Cortex of kidney (tissue), 1 donor: ENCODE measurements at places on chromosomes 4 and X.

DNA sequence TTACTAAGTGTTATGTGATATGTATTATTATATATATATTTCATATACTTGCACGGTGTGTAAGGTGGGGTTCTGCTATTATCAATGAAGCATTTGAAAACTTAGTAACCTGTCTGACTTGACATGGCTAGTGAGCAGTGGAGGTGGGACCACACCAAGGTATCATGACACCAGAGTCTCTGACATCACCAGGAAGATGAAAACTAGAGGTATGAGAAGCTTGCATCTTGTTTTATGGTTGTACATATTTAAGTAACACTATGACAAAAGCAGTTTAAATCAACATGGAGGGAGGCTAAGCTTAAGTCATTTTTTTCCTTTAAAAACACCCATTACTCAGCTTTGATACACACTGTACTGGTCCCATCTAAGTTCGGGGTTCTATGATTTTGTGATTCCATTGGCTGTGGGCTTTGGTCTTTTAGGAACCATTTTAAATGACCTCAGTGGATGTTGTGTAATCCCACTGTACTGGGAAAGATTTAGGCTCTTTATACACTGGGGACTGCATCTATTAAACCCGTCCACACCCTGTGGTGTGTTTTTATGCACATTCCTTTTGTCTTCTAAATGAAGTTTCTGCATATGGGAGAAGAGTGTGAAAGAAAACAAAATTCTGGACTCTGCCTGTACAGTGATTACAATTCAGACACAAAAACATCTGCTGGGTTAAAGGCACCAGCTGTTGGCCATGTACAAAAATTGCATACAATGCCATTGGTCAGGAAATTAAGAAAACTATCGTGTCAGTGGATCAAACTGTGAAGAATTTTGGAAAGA, 570.6 kb downstream of the SPRY1 start:
- no peak for DNase-seq

DNA sequence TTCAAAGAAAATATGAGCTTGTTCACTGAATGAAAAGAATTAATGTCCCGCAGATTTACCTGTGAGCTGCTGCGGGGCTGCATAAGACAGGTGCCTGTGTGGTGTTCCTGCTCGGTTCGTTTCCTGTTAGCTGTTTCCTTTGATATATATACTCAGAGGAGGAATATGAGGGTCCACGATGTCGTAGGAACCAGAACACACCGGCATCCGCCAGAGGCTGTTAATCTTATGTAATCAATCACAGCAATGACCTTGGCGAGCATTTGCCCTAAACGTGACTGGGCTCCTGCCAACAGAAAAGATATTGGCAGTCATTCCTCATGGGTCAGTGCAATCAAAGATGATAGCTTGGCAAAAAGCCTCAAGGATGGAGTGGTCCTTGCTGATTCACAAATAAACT, 260.1 kb downstream of the EVC2 start:
- DNase-seq: no peak

DNA sequence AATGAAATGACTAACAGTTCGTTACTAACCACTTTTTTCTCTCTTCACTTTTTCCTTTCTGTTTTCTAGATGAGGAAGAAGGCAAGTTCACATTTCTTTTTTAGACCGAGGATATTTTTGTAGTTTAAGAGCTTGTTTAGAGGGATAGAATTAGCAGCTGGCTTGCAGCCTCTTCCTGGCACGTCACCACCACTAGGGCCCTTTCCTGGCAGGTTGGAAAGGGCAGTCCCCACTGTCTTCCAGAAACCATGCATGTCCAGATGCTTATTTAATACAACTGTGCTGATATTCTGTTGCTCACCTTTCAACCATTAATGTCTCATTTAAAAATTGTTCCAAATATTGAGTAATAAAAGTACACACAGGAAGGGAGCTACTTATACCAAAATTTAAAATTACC, 209.5 kb upstream of the PACRGL start:
- DNase-seq: no peak

- DNase-seq: no peak
These were observed 330.1 kb upstream of the RPS6KA3 start for GRCh38 chrX:20596856-20597255.

DNA sequence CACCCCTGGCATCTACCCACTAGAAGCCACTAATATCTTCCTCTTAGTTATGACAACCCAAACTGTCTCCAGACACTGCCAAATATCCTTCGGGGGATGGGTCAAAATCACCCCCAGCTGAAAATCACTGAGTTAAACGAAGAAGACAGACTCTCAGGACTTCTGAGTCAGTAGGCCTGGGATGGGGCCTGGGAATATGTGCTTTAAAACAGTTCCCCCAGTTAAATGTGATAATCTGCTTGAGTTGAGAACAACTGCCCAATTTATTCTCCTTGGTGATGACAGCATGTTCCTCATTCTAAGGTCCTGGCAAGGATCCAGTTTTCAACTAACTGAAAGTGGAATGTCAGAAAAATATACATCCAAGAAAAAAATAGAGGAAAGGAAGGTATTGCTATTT, 52.4 kb downstream of the CBLL2 start:
- no peak for DNase-seq

DNA sequence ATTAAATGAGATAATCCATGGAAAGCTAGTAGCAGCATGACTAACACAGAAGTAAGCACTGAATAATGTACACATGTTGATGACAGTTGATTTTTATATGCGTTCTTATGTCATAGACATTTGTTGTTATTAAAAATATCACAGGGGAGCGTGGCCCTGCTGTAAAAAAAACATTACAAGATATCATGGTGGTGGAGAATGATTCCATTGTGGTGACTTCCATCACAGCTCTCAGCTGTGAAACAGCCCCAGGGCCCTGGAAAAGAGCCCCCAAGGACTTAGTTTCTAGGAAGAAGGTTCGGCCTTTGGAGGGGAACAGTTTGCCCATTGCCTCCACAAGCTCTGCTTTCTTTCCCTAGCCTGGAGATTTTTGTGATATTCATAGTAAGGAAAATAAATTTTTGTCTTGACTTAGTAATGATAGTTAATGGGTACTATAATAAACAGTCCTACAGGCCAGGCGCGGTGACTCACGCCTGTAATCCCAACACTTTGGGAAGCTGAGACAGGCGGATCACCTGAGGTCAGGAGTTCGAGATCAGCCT, 49.9 kb downstream of the FAM114A1 start:
- no peak for DNase-seq

- DNase-seq: no peak
These were observed 131.2 kb upstream of the GPC4 start for GRCh38 chrX:133546441-133546840.

GRCh38 chrX:29948653-29949052, 266.7 kb upstream of the MAGEB2 start:
- no peak for DNase-seq
